Naive B cell (primary cell): ENCODE measurements at places on chromosomes 5 and 9. TPM values are rescaled to one million over a fixed set of nuclear protein-coding genes. Genes with fewer than 3 reads are reported as not detected.

The CNTLN gene
- not detected for polyA plus RNA-seq

DNA sequence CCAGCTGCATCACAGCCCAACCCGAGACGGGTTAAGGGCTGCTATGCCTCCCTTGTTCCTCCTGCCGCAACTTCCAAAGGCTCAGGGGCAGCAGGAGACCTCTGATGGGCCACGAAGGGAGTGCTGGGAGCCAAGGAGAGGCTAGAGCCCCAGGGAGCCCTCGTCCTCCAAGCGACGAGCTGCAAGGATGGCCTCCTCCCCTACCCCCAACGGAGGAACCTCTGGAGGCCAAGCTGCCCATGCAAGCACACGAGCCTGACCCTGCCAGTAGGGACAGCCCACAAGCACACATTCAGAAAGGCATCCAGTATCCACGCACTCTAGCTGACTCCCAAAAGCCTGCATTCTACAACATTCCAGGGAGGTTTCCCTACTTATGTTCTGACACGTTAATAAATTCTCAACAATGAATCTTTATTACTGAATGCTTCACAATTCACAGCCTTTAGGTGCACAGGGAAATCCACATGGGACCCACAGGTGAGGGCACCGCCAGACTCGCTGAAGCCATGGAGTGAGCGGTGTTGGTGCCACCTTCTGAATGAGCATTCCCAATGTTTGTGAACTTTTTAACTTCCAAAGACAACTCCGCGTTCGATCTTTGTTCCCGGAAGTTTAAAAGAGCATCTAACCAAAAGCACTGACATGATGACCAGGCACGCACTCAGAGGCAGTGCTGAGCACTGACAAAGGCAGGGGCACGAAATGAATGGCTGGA lies 28.7 kb downstream of the IPPK start:
- H3K4me3 ChIP-seq, result no peak overlapping the region
- DNase-seq, result no peak
- no peak overlapping the region for H3K27ac ChIP-seq
- H3K36me3 ChIP-seq, result peaks cover 39% of the 10 kb centered on the region

GRCh38 chr5:38755181-38755580 lies 90.6 kb upstream of the OSMR start:
- no peak overlapping the region for H3K4me3 ChIP-seq
- no peak for DNase-seq
- no peaks in the 10 kb centered on the region for H3K4me1 ChIP-seq
- peaks cover 21% of the 10 kb centered on the region for H3K27me3 ChIP-seq
- no peaks in the 10 kb centered on the region for H3K36me3 ChIP-seq

DNA sequence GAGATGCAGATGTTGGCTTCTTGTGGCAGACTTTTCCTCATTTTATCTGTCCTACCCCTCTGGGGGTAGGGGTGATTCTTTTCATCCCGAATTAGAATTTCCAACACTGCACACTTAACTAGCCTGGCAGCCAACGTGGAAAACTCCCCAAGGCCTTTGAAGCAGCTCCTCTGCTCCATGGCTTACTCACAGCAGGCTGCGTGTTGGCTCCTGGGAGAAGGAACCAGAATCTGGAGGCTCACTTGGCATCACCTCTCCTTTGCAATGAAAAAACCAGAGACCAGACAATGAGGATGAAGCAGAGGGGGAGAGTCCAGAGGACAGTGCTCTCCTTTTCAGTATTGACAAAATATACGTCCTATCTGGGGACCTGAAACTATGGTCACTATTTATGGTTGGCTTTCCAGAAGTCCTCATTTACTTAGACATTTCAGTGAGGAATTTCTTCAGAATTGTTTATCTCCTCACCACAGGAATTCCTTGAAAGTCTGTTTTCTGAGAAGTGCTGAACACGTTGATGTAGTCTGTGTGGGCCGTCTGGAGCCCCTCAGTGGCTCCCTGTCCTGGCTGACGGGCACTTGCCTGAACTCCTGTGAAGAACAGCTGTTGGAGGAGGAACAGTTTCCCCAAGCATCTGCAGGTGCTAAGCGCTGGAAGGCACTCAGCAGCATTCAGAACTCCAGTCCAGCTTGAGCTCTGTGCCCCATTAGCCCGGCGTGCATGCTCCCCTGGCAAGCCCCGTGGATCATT lies 231.3 kb downstream of the RFK start:
- H3K4me1 ChIP-seq, result no peaks in the 10 kb centered on the region
- no peak overlapping the region for H3K27ac ChIP-seq
- DNase-seq, result no peak
- H3K36me3 ChIP-seq, result no peaks in the 10 kb centered on the region
- no peaks in the 10 kb centered on the region for H3K27me3 ChIP-seq
- H3K4me3 ChIP-seq, result no peak overlapping the region

DNA sequence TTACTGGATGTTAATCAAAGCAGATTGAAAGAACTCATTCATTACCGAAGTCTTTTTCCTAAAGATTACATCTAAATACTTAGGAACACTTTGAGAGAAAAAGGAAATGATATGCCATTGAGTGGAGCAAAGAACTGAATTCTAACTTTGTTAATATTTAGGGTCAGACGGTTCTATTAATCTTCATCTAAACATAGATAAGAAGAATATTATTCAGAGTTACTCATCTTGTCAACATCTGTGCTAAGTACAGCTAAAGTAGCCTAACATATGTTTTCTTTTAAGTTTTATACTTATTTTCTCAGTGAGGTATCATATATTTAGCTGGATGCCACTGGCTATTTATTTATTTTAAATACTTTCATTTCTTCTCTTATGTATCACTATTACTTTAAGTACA lies 1763.7 kb downstream of the EFNA5 start:
- no peak overlapping the region for H3K27ac ChIP-seq
- H3K4me3 ChIP-seq, result no peak overlapping the region
- H3K27me3 ChIP-seq, result no peaks in the 10 kb centered on the region
- H3K4me1 ChIP-seq, result no peaks in the 10 kb centered on the region
- no peak for DNase-seq

DNA sequence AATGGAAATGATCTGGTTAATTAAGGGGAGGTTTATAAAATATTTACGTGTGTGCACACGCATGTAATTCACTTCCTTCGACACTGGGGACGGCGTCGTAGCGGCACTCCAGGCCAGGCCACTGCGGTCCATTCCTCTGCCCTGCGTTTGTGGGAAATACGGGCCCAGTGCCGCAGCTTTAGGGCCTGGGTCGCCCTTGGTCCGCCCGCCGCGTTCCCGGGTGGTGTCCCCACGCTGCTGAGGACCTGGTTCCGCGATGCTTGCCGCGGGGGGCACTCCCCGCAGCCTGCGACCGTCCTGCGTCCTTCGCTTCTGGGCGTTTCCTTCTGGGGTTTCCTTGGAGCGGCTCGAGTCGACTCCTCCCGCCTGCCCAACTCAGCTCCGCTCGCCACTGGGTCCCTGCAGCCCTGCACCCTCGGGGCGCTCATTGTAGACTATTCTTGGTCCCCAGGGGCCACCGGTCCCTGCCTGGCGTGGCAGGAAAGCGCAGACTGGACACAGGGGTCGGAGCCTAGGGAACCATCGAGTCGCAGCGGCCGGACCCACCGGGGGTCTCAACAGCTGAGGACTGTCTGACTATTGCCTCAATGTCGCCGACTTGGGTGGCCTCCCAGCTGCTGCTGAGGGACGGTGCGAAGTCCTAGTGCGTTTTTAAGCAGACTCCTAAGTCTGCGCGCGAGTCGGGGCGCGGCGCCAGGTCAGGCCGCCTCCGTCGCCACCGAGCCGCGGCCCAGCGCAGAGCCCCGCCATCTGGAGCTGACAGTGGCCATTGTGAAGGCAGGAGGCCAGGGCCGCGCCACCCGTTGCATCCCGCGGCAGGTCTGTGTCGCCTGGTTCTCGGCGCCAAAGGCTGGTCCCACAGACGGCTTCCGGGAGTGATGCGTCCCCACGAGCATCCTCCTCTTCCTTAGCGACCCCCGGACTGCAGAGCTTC lies 4.4 kb upstream of the IRX1 start:
- no peak for DNase-seq
- H3K4me3 ChIP-seq, result no peak overlapping the region
- H3K27ac ChIP-seq, result no peak overlapping the region
- H3K36me3 ChIP-seq, result peaks cover 16% of the 10 kb centered on the region
- peaks cover 7% of the 10 kb centered on the region for H3K4me1 ChIP-seq

GRCh38 chr9:98365781-98366180 lies 110.3 kb upstream of the TBC1D2 start:
- H3K27ac ChIP-seq, result no peak overlapping the region
- no peaks in the 10 kb centered on the region for H3K4me1 ChIP-seq
- peaks cover 4% of the 10 kb centered on the region for H3K36me3 ChIP-seq
- DNase-seq, result no peak

The SLC2A6 gene
- polyA plus RNA-seq, result 27.4 TPM

DNA sequence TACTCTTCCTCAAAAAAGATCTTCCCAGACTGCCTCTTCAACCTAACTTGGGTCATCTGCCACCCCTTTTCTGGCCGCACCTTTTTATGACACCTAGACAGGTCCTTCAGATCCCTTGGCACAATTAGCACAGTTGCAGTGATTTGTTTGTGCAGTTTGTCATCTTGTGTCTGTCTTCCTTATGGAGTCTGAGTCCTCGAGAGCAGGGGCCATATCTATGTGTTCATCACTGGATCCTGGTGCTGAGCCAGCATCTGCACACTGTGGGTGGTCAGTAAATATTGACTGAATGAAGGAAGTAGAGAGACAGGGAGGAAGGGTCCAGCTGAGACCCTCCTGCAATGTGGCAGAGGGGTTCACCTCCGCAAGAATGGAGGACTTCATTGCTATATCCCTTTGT lies 14.4 kb downstream of the ERGIC1 start:
- DNase-seq, result no peak
- H3K4me3 ChIP-seq, result peak overlapping the region; percentile 92
- peaks cover 66% of the 10 kb centered on the region for H3K4me1 ChIP-seq
- peaks cover 3% of the 10 kb centered on the region for H3K36me3 ChIP-seq
- no peaks in the 10 kb centered on the region for H3K27me3 ChIP-seq

The CFAP90 gene
- polyA plus RNA-seq, result not detected

The CCT5 gene
- 139 TPM for polyA plus RNA-seq

GRCh38 chr5:148778882-148779281 lies 47.5 kb upstream of the ADRB2 start:
- H3K4me1 ChIP-seq, result peaks cover 5% of the 10 kb centered on the region
- no peaks in the 10 kb centered on the region for H3K27me3 ChIP-seq
- H3K4me3 ChIP-seq, result no peak overlapping the region
- no peak for DNase-seq

DNA sequence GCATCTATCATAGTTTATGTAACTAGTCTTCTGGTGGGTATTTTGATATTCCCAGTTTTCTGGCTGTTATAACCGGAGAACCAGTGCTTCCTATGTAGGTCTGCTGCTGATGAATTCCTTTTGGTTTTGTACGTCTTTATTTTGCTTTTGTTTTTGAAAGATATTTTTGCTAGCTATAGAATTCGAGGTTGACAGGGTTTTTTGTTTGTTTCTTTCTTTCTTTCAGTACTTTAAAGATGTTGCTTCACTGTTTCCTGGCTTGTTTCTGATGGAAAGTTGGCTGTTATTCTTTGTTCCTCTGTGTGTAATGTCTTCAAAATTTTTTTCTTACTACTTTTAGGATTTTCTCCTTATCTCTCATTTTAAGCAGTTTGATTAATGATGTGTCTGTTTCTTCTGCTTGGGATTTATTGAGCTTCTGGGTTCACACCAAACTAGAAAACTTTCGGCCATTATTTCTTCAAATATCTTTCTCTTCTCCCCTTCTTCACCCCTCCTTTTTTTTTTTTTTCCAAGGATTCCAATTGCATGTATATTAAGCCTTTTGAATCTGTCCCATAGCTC lies 27.5 kb downstream of the ZNF618 start:
- no peaks in the 10 kb centered on the region for H3K27me3 ChIP-seq
- no peak for DNase-seq
- no peak overlapping the region for H3K4me3 ChIP-seq
- peaks cover 11% of the 10 kb centered on the region for H3K4me1 ChIP-seq
- no peak overlapping the region for H3K27ac ChIP-seq

DNA sequence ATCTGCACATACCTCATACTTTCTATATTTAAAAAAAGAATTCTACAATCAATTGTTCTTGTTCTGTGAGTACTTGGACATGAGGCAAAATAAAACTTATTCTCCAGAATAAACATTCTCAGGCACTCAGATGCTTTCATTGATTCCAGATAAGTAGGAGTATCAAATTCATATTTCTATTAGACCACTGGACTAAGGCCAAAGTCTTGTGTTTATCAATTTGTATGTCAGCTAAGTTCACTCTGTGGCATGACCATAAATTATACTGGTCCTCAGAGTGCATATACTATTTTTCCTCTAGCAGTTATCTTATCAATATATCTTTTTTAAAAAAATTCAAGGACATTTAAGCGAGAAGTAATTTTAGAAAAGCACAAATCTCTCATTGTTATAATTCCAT lies 28.2 kb downstream of the CDH10 start:
- DNase-seq, result no peak
- no peak overlapping the region for H3K27ac ChIP-seq
- no peaks in the 10 kb centered on the region for H3K36me3 ChIP-seq
- no peaks in the 10 kb centered on the region for H3K4me1 ChIP-seq

The HSPB3 gene
- polyA plus RNA-seq, result not detected

DNA sequence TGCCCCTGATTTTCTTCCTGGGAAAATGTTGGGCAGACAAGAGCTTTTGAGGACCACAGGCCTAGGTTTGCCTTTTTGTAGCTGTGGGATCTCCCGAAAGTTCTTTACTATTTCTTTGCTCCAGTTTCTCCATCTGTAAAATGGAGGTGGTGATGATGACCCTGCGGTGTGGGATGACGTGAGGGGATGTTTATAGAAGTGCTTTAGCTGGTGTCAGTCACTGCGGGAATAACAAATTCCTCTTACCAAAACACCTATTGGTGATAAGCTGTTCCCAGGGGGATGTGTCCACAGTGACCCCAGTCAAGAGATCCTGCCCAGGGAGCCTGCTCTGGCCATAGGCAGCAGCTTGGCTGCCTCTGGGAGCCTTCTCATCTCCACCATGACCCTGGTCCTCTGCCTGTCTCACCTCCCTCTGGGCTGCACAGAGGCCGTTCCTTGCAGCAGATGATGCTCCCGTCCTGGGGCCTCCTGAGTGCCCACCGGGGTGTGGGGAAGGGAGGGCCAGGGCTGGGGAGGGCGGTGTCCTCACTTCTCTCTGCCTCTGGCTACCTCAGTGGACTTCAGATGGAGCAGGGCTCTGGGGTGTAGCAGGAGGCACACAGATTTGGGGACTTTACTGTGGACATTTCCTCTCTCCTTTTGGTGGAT lies 77.2 kb downstream of the COL15A1 start:
- peaks cover 8% of the 10 kb centered on the region for H3K36me3 ChIP-seq
- H3K27me3 ChIP-seq, result peaks cover 4% of the 10 kb centered on the region
- H3K4me1 ChIP-seq, result no peaks in the 10 kb centered on the region
- no peak overlapping the region for H3K4me3 ChIP-seq
- no peak for DNase-seq

The ACER2 gene
- 0.76 TPM for polyA plus RNA-seq

The CMYA5 gene
- not detected for polyA plus RNA-seq

The CD274 gene
- 0.40 TPM for polyA plus RNA-seq

- H3K4me3 ChIP-seq, result no peak overlapping the region
- H3K27me3 ChIP-seq, result no peaks in the 10 kb centered on the region
- H3K4me1 ChIP-seq, result no peaks in the 10 kb centered on the region
- H3K36me3 ChIP-seq, result no peaks in the 10 kb centered on the region
- no peak overlapping the region for H3K27ac ChIP-seq
These were observed 159.2 kb downstream of the NSG2 start for GRCh38 chr5:174204535-174205313.

- no peaks in the 10 kb centered on the region for H3K4me1 ChIP-seq
- no peak overlapping the region for H3K4me3 ChIP-seq
- H3K27me3 ChIP-seq, result peaks cover 6% of the 10 kb centered on the region
- no peaks in the 10 kb centered on the region for H3K36me3 ChIP-seq
These were observed 46.8 kb upstream of the HAPLN1 start for GRCh38 chr5:83767409-83767992.

GRCh38 chr9:4590430-4591122 lies 71.5 kb upstream of the PLPP6 start:
- no peaks in the 10 kb centered on the region for H3K36me3 ChIP-seq
- no peak overlapping the region for H3K27ac ChIP-seq
- H3K27me3 ChIP-seq, result peaks cover 18% of the 10 kb centered on the region
- H3K4me1 ChIP-seq, result no peaks in the 10 kb centered on the region
